ENCODE measurements at places on chromosomes 3 and 15. TPM values are rescaled to one million over a fixed set of nuclear protein-coding genes. Genes with fewer than 3 reads are reported as not detected.
A peak's percentile ranks its signal among the peaks of the same experiment; 100 is the strongest.

- no peaks in the 10 kb centered on the region for H3K27me3 ChIP-seq
- peaks cover 9% of the 10 kb centered on the region for H3K36me3 ChIP-seq
- H3K27ac ChIP-seq, result no peak overlapping the region
- H3K4me3 ChIP-seq, result no peak overlapping the region
Observed at GRCh38 chr15:52360229-52361203, 64.9 kb upstream of the MYO5C start.

DNA sequence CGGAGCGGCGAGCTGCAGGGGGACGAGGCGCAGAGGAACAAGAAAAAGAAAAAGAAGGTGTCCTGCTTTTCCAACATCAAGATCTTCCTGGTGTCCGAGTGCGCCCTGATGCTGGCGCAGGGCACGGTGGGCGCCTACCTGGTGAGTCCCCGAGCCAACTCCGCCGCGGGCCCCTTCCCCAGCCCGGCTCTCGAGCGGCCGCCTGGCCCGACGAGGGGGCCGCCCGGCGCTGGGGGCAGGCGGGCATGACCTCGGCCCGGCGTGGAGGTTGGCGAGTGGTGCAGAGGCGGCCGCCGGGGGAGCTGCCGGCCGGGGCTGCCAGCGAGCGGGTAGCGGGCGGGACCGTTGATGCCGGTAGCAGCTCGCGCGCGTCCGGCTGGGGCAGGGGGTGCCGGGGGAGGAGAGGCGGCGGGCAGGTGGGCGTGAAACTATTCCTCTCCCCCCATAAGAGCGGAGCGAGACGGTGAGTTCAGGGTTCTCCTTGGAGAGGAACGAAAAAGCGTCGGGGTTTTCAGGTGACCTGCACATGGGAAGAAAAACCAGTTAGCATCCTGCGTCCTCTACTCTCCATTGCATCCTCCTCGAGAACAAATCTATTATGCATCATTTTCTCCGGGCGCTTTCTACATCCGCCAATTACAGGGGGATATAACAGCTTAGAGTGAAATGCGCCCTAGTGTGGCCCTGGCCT is 585 bp downstream of the SLCO3A1 start:
- H3K4me1 ChIP-seq, result peaks cover 67% of the 10 kb centered on the region
- peaks cover 3% of the 10 kb centered on the region for H3K27me3 ChIP-seq
- DNase-seq, result peak; percentile 66
- H3K4me3 ChIP-seq, result peak overlapping the region; percentile 74
- no peak overlapping the region for H3K27ac ChIP-seq
- H3K36me3 ChIP-seq, result no peaks in the 10 kb centered on the region

DNA sequence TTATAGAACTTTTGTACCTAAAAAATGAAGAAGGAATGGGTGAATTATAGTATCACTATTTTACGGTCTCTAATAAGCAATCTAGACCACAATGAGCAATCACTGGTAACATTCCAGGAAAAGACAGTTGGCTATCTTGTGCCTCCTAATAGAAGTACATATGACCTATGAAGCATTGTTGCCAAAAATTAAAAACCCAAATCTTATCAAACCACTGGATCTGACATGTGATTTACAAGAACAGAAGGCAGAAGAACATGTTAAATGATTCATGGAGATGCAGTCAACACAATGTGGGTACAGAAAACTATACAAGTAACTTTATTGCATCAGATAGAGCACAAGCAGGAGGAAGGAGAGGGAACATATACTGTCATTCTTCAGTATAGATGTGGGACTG is 14.5 kb upstream of the HYKK start:
- H3K4me1 ChIP-seq, result peaks cover 6% of the 10 kb centered on the region
- H3K27me3 ChIP-seq, result no peaks in the 10 kb centered on the region
- no peak for DNase-seq
- no peak overlapping the region for H3K4me3 ChIP-seq

DNA sequence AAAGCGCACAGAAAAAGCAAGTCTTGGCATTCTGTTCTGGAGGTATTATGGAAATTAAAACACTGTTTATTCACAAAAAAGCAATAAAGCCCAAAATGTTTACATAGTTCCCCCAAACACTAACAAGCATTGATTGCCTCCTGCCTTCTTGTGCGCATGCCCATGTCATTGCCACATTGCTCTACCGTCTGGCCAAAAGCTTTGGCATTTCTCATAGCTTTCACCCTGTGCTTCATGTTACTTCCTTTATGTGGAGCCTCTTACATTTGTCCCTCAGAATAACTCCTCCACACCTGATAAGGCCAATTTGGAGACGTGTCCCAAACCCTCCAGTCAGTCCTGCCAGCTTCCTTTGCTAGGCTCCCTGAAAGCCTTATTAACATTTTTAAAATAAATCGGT is 680.8 kb downstream of the GBE1 start:
- H3K27ac ChIP-seq, result no peak overlapping the region
- no peak overlapping the region for H3K4me3 ChIP-seq
- H3K36me3 ChIP-seq, result no peaks in the 10 kb centered on the region
- H3K4me1 ChIP-seq, result no peaks in the 10 kb centered on the region
- H3K27me3 ChIP-seq, result no peaks in the 10 kb centered on the region
- DNase-seq, result no peak

Gene SERPINI2
- not detected for total RNA-seq

Data from activated CD4-positive, alpha-beta T cell treated with anti-CD3 and anti-CD28 coated beads for 36 hours (primary cell).